ENCODE measurements at places on chromosomes 3 and 15.
A peak's percentile ranks its signal among the peaks of the same experiment; 100 is the strongest.

GRCh38 chr3:20190991-20191390, 5.0 kb upstream of the SGO1 start:
- no peak for DNase-seq

- DNase-seq = peak; percentile 77
Measured at GRCh38 chr3:13424141-13424844, 4.2 kb upstream of the NUP210 start.

DNA sequence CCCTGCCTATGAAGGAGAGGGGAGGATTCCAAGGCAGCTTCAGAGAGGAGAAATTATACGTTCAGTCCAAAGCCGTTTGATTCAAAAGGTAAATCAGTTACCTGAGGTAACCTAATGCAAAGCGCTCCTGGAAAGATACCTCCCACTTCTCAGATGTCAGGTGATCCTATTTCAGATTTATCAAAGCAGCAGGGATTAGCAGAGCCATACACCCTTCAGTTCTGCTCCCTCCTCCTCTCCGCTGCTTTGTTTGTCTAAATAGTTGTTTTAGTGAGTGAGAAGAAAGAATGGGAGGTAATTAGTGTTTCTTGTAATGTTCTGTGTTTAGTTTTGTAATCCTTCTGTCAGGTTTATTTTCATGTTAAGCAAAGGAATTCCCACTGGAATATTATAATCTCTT, 81.1 kb downstream of the SOX14 start:
- DNase-seq = no peak

DNA sequence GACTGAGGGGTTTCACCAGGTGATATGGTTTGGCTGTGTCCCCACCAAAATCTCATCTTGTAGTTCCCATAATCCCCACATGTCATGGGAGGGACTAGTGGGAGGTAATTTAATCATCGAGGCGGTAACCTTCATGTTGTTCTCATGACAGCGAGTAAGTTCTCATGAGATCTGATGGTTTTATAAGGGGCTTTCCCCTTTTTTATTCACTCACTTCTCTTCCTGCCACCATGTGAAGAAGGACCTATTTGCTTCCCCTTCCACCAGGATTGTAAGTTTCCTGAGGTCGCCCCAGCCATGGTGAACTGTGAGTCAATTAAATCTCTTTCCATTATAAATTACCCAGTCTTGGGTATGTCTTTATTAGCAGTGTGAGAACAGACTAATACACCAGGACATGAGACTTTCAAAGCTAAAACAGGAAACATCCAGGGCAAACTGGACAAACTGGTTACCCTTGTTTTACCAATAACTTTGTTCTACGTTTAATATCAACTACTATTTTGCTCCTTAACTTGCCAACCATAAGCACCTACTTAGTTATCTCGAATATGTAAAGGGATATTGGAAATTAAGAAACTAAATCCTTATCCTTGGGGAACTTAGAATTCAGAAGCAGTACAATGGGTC, 98.2 kb downstream of the MYH15 start:
- no peak for DNase-seq

DNA sequence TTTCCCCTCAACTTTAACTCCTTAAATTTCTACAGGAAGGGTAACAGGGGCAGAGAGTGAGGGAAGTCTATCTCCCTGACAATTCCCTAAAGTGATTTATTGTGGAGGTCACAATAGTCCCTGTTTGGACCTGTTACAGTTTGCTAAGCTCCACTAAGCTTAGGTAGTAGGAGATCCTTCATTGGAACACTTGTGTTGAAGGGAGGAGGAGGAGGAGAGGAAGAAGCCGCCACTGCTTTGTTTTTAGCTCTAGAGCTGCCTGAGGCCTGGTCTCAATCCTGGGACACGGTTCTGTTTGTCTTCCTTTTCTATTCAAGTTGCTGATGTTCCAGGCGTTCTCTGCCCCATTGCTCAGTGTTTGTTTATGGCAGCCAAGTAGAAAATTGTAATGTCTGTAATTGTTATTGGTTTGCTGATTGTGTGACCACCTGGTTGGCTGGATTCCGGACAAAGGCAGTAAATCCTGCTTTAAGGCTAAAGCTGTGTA, 48.4 kb downstream of the HES1 start:
- no peak for DNase-seq

- no peak for DNase-seq
Measured at GRCh38 chr15:87609474-87609873, 647.1 kb downstream of the NTRK3 start.

GRCh38 chr3:52218454-52218853, 7.0 kb downstream of the TLR9 start:
- peak; percentile 48 for DNase-seq

DNA sequence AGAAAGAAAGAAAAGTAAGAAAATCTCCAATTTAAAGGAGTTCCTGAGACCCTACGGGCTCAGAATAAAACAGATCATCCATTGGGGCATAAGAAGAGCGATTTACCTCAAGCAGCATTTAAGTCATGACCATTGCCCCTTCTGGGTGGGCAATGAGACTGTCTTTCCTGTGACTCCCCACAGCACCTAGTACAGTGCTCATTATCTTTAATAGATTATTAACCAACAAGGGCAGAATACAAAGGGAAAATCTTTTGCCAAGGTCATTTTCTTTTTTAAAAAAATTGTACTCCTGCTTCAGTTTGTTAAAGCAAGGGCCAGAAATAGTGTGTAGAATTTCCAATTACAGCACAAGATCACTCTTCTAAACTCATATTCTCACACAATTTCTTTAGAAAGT, 443.3 kb upstream of the AGTR1 start:
- DNase-seq = no peak

DNA sequence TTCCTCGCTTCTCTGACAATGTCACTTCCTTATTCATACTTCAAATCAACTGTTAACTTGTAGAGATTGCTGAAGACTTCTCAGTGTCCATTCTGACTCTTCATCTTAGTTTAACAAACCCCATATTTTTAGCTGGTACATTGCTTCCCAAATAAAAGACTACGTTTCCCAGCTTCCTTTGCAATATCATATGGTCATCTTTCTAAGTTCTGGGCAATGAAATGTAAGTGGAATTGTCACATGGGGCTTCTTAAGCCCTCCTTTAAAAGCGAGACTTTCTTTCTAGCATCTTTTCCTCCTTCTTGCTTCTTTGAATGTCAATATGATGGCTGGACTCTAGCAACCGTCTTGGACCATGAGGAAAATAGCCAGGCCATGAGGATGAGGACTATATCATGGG, 239.0 kb downstream of the ZNF621 start:
- no peak for DNase-seq

- no peak for DNase-seq
Measured at GRCh38 chr3:67349551-67350174, 304.7 kb downstream of the SUCLG2 start.

GRCh38 chr3:157543501-157544035, 40.4 kb upstream of the VEPH1 start:
- DNase-seq = no peak

DNA sequence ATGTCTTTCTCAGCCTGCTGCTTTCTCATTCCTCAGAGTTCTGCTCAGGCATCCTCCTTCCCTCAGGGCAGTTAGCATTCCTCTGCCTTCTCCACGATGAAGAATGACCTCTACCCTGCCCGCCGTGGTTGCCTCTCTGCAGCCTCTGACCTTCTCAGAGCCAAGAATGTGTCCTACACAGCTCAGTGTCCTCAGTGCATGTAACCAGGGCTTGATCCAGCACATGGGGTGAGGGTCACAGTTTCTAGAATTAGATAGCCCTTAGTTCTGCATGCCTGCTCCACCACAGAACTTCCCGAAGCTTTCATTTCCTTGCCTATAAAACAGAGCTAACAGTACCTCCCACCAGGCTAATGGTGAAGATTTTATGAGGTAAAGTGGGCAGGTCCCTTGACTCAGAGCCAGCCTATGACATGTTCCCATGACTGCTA, 182.1 kb downstream of the CLSTN2 start:
- no peak for DNase-seq

DNA sequence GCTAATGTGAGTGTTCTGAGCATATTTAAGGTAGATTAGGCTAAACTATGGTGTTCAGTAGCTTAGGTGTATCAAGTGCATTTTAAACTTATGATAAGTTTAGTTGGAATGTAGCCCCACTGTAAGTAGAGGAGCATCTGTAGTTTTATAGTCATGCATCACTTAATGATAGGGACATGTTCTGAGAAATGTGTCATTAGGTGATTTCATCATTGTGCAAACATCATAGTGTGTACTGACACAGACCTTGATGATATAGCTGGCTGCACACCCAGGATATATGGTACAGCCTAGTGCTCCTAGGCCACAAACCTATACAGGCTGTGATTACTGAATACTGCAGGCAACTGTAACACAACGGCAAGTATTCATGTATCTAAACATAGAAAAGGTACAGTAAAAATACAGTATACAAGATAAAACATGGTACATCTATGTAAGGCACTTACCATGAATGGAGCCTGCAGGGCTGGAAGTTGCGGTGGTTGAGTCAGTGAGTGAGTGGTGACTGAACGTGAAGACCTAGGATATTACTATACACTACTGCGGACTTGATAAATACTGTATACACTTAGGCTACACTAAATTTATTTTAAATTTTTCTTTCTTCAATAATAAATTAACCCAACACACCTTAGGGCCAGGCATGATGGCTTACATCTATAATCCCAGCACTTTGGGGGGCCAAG, 17.9 kb downstream of the DNAH1 start:
- no peak for DNase-seq

DNA sequence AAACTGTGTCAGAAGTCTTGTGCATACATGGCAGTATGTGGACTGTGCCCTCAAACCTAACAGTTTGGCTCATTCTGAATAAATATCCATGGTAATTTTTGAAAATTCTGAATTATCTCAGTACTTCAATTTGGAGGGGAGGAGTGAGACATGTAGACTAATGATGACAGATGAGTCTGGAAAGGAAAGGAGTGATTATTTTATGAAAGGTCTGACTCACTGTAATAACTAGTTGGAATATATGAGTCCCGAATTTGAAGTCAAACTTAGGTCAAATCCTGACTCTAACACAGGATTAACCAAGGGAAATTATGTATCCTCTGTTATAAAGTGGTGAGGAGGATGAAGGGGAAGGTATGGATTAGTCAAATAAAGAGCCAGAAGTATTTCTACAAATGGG, 38.6 kb downstream of the SUCNR1 start:
- DNase-seq = no peak

GRCh38 chr3:4755566-4755965, 223.7 kb upstream of the BHLHE40 start:
- no peak for DNase-seq

GRCh38 chr3:184682671-184683070, 29.2 kb downstream of the MAGEF1 start:
- no peak for DNase-seq

- no peak for DNase-seq
Measured at GRCh38 chr3:51943451-51944391, 1.6 kb downstream of the PARP3 start.

- no peak for DNase-seq
Measured at GRCh38 chr3:195467641-195468390, 25.0 kb upstream of the ACAP2 start.

DNA sequence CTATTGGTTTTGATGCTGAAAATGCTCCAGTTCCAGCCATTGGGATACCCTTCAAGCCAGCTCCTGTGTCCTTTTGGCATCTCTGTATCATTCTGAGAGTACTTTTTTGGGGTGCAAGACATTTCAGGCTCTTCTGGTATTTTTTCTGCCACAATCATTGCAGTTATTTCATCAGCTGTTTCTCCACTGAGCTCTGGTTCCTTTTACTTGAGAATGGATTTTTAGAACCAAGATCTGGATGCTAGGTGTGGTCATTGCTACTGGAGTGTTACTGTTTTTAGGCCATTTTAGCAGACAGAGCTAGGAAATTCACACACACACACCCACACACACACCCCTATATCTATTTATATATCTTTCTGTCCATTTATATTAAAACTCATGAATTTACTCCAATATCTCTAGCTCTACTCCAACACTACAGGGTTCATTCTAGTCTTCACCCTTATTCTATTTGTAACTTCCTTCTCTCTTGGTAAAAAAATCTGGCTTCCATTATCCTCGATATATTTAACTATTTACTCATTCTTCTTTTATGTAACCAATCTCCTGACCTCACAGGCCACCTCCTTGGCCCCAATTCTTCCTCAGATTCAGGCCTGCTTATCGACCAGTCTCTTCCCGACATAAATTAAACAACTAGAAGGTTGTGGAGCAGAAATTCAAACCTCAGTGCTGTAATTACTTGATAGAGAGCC, 17.0 kb downstream of the SLC35G2 start:
- no peak for DNase-seq

DNA sequence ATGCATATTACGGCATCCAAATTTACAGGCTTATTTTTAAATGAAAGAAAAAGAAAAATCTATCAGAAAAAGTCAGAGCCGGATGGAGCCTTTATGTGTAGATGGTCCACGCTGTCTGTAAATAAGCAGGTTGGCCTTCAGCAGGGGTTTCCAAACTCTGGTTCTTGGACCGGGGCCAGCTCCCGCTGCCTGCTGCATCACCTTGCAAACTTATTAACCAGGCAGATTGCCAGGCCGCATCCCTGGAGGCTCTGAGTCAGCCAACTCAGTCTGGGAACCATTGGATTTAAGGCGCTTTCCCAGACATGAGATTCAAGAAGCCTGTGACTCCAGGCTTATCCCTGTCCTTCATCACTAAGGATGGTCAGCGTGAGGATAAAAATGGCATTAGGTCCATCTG, 212.4 kb downstream of the OPA1 start:
- no peak for DNase-seq

DNA sequence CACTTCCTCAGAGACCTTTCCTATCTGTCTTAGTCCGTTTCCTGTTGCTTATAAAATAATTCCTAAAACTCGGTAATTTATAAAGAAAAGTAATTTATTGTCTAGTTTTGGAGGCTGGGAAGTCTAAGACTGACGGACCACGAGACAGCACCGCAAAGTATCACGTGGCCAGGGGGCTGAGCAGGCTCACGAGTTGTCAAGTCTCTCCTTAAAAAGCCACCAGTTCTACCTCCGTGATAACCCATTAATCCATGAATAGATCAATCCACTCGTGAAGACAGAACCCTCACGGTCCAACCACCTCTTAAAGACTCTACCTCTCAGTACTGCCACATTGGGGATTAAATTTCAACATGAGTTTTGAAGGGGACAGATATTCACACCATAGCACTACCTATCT, 821 bp downstream of the LINS1 start:
- peak; percentile 69 for DNase-seq

DNA sequence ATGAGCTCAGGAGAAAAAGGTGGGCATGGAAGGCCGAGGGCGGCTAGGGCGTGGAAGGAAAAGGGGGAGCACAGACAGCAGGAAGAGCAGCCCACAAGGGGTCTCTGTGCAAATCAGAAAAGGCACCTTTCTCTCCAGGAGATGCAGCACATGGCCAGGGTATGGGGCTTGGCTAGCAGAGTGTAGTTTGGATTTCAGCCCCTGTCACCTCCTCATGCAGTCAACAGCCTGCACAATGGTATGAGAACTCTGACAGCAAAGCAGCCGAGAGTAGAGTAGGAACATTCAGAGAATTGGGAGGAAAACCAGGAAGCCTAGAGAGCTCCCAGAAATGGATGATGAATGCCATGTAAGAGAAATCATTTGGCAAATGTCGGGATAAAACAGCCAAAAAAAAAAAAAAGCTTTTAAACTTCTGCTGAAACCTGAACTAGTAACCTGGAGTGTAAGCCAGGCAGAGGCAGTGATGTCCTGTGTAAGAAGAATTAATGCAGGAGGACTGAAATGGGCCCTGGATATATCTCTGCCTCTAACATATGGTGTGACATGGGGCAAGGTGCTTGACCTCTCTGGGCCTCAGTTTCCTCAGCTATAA, 25.7 kb downstream of the FSTL1 start:
- DNase-seq = no peak

Data from hematopoietic multipotent progenitor cell treated with erythropoietin and hydrocortisone succinate and interleukin-3 and kit ligand, for 8 days (in vitro differentiated cells).